Activated CD4-positive, CD25-positive, alpha-beta regulatory T cell treated with anti-CD3 and anti-CD28 coated beads, Interleukin-2, amount 50 U/mL, for 24 hours (primary cell): ENCODE measurements at places on chromosomes 12 and 14.

GRCh38 chr14:54629635-54630360, 62.9 kb downstream of the SAMD4A start:
- ATAC-seq: peak; percentile 16

GRCh38 chr12:64706857-64707256, 52.3 kb downstream of the GNS start:
- no peak for ATAC-seq

GRCh38 chr12:4049298-4050080, 176.3 kb upstream of the PARP11 start:
- no peak for ATAC-seq

DNA sequence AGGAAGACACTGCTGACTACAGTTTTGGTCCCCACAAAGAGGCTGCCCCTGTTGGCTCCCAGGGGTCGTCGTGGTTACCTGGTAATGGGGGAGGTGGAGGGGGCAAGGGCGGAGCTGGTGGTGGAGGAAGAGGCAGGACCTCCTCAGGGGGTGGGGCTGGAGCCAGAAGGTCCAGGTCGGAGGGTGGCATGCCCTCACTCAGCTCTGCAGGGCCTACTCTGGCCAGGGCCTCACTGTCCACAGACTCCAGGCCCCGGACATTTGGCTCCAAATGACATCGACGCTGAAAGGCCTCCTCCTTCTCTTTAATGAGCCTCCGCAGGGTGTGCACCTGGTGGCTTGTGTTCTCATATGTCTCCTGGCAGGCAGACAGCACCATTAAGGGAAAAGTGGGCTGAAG, 28.5 kb downstream of the PRPF40B start:
- no peak for ATAC-seq

GRCh38 chr12:131327521-131328488, 374.1 kb downstream of the ADGRD1 start:
- no peak for ATAC-seq

GRCh38 chr12:2212537-2212936, 159.8 kb downstream of the CACNA1C start:
- no peak for ATAC-seq

GRCh38 chr12:94157181-94157580, 8.8 kb downstream of the PLXNC1 start:
- no peak for ATAC-seq

DNA sequence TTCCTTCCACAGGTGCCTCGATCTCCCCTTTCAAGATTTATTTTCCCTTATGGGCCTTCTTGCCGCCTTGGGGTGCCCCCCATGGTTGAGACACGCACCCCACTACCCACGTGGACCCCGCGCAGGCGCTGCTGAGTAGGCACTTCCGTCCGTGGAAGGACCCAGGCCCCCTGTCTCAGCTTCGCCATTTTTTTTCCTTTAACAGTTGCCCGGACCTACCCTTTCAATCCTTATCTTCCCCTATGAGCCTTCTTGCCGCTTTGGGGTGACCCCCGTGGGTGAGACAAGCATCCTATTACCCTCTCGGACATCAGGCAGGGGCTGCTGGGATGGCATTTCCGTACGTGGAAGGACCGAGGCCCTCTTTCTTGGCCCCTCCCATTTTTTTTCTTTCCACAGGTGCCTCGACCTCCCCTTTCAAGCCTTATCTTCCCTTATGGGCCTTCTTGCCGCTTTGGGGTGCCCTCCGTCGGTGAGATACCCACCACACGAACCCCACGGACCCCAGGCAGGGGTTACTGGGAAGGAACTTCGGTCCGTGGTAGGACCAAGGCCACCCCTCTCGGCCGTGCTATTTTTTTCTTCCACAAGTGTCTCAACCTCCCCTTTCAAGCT, 268.2 kb downstream of the ALG10 start:
- ATAC-seq: no peak

- no peak for ATAC-seq
Observed at GRCh38 chr12:115378291-115378690, 694.3 kb upstream of the TBX3 start.

- ATAC-seq: no peak
Observed at GRCh38 chr12:116482859-116483258, 76.3 kb upstream of the MAP1LC3B2 start.

- no peak for ATAC-seq
Observed at GRCh38 chr12:6264402-6265037, 46.0 kb upstream of the PLEKHG6 start.

DNA sequence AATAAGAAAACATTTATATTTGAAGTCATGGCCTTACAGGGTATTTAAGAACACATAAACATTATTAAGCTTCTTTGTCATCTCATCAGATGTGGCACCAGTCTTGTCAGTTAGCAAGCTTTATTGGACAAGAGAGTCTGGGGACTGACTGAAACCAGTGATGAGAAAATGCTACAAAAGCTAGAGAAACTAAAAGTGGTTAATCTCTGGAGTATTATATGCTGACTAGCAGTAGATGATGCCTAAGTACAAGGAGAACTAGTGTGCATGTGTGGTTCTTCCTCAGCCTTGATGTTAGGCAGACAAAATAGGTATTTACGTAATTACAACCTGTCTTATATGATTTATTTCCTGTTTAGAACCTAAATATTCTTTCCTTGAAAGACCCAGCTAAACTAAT, 176.5 kb downstream of the CPNE8 start:
- ATAC-seq: no peak

- ATAC-seq: no peak
Observed at GRCh38 chr12:127268213-127268612, 998.8 kb upstream of the TMEM132C start.

DNA sequence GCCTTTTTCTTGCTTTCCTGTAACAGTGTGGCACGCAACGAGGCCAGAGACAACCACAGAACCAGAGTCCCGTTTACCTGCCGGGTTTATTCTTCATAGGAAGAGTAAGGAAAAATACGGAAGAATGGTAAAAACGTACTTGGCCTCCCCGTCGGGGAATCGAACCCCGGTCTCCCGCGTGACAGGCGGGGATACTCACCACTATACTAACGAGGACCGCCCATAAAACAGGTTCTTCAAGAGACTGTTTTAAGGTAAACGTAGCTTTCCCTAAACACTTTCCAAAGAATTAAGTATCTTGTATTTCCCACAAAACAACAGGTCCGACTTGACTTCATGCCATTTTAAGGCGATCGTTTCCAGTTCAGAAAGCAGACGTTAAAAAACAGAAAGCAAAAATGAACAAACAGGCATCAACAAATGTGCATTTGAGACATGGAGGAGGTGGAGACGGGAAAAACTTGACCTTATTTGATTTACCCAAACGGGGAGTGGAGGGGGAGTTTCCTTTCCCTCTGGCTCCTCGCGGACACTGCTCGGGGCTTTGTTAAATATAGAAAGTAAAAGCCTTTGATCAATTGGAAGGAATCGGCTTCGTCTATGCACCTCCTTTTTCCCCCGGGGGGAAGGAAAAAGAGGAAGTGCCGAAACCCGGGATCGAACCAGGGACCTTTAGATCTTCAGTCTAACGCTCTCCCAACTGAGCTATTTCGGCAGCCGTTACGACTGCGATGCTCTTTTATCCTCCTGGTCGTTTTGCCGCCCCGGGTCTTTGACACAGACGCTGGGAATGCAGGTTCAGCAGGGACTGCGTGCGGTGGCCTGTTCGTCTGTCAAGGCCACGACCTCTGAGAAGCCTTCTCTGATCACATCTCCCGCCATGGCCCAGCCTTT, 13.0 kb upstream of the UBC start:
- ATAC-seq: peak; percentile 88

DNA sequence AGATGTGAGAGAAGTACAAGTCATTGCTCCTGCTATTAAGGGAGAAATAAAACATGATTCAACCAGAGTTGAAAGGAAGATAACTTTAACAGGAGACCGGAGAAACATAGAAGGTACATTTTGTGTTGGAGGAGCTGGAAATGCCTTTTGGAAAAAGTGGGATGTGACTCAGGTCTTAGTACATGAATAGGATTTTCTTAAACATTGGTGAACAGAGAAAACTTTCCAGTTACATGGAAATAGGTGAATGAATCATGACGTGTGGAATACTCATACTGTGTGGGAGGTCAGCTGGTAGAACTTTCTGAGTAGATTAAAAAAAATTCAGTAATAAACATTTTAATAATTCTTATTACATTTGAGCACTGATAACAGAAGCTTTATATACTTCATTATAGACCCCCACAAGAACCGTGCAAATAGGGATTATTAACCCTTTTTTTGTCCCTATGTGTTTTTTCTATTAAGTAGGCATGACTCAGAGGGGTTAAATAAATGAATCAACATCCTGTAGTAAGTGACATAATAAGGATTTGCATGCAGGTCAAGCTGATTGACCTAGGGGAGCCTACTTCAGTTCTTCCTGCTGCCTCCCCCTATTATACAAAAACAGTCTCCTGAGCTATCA, 710.5 kb downstream of the NOVA1 start:
- no peak for ATAC-seq

- no peak for ATAC-seq
Observed at GRCh38 chr12:99278899-99279298, 368.7 kb upstream of the GARIN6 start.

DNA sequence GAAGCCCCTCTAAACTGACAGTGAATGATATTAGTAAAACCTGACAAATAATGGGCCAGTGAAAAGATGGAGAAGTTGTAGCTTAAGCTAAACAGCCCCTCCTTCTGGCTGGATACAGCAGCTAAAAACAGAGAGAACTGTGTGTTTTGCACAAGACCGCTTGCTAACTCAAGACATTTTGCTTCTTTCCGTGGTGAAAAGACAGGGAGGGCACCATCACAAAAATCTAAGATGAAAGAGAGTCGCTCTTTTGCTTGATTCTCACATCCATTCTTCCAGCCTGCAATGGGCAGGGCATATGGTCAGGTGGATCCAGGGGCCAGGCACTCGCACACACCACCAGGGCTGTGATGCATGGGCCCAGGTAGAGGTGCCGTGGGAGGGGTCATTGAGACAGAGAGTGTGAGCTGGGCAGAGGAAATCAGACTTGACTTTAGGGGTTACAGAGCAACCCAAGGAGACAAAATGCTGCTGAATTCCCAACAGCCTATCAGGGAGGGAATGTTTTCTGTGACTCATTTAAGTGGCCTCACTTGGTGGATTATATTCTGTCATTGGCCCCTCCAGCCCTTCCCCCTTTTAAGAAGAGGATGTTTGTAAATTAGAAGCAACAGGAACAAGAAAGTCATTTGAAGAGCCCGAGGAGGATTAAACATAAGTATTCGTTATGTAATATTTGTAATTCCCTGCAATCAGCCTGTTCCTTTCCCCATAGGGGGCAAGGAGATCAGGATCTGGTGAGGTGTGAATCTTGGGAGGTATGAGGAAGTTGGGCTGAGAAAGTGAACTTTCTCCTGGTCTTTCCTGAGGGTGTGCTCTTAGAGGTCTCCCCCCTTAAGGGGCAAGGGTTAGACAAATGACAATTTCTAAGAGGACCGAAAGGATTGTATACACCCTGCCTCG, 12.3 kb downstream of the EMP1 start:
- ATAC-seq: no peak

DNA sequence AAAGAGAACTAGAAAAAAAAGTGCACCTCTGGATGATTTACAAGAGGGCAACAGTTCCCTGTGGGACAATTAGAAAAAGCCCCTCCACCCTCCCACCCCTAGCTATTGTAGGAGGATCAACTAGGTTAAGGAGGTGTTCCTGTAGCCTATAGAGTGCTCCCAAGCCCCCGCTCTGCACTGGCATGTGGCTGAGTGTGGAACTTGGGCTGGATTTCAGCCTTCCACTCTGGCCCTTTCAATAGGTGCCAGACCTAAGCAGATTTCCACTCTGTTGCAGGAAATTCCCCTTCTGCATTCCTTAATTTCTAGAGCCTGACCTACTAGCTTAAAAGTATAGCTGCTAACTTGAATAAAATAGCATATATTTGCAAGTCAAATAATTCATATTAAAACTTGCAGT, 2.8 kb downstream of the NFATC4 start:
- no peak for ATAC-seq

DNA sequence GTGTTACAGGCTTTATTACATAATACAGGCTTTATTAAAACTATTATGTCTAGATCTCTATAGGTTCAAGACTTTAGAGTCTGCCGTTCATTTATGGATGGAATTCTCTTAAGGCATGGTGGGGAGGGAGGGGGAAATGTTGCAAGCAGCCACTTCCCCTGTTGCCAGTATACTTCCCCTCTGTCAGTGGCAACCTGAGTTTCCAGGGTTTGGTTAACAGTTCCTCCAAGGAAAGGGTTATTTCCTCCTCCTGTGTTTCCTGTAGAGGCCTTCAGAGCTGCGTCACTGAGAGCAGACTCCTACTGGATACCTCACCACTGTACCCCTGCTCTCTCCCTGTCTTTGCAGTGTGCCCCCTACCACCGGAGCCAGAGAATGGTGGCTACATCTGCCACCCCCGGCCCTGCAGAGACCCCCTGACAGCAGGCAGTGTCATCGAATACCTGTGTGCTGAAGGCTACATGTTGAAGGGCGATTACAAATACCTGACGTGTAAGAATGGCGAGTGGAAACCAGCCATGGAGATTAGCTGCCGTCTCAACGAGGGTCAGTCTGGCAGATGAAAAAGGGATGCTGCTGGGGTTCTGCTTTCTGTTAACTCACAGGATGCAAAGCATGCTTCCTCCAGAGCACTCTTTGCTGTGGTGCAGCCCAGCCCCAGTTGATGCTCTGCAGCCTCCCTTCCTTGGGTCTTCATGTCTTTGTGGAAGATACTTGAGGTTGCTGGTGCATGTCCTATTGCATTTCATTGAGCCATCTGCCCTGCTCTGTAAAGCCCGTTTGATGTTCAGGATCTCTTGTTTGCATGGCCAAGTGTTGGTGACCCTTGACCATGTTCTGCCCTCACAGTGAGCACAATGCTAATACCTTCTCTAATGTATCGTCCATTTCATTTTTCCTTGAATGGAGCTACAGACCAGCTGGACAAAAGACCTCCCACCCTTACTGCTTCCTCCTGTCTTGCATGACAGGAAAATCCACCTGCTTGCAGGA, 63.6 kb upstream of the SRSF5 start:
- no peak for ATAC-seq

DNA sequence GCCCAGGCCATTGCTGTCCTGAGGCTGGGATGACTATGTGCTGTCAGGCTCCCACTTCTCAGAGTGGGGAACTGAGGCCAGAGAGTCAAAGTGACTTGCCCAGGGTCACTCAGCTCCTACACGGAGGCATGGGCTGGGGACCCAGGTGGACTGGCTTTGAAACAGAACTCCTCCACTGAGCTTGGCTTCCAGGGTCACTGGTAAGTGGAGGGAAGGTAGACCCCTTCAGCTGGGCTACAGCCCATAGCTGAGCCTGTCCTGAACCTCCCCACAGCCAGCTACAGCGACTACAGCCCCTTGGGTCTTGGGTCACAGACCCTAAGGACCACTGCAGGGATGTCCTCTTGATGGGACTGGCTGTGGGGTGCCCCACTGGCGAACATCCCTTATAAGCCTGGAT, 40.3 kb upstream of the TRAF3 start:
- no peak for ATAC-seq

- no peak for ATAC-seq
Observed at GRCh38 chr12:114479831-114480230, 73.9 kb upstream of the TBX5 start.

DNA sequence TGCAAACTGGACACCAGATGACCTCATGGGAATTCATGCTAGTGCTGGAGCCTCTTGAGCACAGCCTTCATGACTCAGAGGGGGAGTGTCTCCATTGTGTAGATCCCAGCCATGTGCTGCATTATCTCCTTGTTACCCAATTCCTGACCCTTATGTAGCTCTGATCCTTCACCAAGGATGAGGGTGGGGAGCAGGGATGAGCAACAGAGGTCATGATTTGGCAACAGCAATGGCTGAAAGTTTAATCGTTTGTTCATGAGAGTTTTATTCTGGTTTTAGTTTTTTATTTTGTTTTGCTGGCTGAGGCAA, 9.5 kb upstream of the BDKRB1 start:
- no peak for ATAC-seq

GRCh38 chr14:22420598-22421186, 168.3 kb downstream of the DAD1 start:
- no peak for ATAC-seq
